Ovary (tissue), 10 donors: ENCODE measurements at places on chromosomes 7 and 10.

DNA sequence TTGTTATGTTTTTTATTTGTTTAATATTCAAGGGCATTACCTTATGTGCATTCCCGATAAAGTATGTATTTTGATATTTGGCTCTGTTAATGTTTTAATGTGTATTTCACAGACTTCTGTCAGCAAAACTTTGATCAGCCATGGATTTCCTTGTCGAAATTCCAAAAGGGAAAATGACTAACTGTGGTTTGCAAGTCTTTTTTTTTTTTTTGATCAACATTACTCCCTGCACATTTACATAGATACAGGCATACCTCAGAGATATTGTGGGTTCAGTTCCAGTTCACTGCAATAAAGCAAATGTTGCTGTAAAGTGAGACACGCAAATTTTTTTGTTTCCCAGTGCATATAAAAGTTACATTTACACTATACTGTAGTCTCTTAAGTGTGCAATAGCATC, 351.9 kb downstream of the CXCL12 start:
- no peak for DNase-seq

- no peak for DNase-seq
Measured at GRCh38 chr10:110348336-110348735, 43.6 kb upstream of the SMNDC1 start.

DNA sequence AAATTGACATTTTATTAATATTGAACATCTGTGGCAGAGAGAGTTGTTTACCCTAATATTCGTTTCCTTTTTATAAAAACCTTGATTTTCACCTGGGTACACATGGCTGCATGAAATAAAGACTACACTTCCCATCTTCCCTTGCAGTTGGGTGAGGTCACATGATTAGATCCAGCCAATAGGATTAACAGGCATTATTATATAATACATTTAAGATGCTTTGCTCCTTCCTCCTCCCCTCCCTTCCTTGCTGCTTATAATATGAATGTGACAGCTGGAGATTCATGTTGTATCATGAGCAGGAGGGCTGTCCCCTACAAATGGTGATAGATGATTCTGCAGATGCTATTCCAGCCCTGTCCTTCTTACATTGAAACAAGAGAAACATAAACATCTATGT, 146.6 kb downstream of the SH2D4B start:
- DNase-seq: no peak

- DNase-seq: no peak
Measured at GRCh38 chr7:29398011-29398410, 165.6 kb upstream of the PRR15 start.

- no peak for DNase-seq
Measured at GRCh38 chr7:73515178-73515577, 6.9 kb downstream of the BAZ1B start.

DNA sequence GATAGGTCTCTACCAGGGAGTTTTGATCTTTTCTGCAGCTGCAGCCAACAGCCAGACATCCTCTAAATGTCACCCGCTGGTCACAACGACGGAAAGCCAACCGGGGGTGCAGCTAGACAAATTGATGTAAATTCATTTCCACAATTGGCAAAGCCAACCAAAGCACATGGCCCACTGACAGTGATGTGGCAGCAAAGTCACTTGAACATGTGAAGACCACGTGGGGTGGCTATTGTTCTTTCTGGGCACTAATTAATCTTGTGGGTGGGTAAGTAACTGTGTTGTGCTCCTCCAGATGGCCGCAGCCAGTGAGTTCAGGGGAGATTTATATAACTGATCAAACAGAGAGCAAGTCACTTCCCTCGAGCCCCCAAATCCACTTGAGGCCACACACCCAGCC, 354.1 kb downstream of the ANKRD30A start:
- no peak for DNase-seq

DNA sequence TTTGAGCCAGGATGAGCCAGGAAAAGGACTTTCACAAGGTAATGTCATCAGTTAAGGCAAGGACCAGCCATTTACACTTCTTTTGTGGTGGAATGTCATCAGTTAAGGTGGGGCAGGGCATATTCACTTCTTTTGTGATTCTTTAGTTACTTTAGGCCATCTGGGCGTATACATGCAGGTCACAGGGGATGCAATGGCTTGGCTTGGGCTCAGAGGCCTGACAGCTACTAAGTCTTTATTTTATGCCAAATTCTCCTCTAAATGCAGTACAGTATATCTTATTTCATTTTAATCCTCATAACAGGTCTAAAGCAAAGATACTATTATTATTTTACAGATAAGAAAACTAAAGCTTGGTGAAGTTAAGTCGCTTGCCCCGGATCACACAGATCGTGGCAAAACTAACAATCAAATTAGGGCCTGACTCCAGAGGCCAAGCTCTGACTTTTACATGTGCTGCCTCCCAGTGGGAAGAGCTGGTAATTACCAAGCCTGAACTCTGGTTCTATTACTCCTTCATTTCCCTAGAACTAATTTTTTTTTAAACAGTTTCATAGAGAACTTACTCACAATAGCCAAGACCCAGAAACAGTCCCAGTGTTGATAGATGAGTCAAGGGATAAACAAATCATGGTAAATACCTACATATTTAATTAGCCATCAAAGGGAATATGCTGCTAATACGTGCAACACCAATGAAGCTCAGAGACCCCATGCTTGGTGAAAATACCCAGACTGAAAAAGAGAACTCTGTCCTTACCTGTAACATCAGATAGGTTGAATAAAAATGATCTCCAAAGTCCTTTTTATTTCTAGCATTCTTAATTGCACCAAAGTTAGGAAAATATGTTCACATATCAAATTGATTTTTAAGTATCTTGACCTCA, 35.4 kb downstream of the C7orf25 start:
- peak; percentile 49 for DNase-seq

GRCh38 chr10:103847909-103848468, 7.4 kb downstream of the SH3PXD2A start:
- DNase-seq: peak; percentile 7

- DNase-seq: no peak
Measured at GRCh38 chr10:123149568-123150270, 1.8 kb downstream of the HMX2 start.

GRCh38 chr10:33117816-33118215, 159.8 kb upstream of the ITGB1 start:
- no peak for DNase-seq

GRCh38 chr7:144834641-144835144, 1.2 kb downstream of the TPK1 start:
- no peak for DNase-seq

- no peak for DNase-seq
Measured at GRCh38 chr10:7417103-7417623, 6.3 kb upstream of the SFMBT2 start.

DNA sequence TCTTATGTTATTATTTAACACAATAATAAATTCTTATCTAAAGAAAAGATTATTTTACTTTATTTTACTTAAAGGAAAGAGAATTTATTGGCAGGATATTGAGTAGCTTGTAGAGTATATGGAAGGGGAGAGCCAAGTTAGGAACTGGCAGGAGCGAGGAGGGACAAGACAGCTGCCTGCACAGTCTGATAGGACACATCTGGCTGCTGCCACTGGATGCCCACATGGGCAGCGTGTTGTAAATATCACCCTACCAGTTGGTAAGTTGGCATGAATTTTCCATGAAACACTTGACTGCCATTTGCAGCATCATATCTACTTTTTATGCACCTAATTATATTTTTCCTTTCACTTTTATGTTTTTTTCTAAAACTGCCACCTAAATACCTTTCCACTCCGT, 19.6 kb downstream of the SRI start:
- no peak for DNase-seq

DNA sequence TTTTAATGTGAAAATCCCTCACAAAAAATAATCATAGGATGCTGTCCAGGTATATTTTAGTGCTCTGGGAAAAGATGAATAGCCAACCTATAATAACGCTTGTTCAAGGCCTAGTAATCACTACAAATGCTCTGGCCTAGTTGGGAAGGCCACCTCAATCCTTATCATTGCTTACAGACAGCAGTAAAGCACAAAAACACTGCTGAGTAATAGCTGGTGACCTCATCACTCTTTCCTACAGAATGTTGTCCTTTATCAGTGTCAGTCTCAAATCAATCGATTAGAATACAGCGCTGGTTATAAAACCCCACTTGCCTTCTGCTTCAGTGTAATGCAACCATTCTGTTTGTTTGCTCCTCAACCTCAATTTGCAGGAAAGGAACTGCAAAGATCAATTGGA, 72.6 kb upstream of the STEAP1 start:
- no peak for DNase-seq

- DNase-seq: peak; percentile 25
Measured at GRCh38 chr7:14691597-14692203, 210.9 kb downstream of the DGKB start.

DNA sequence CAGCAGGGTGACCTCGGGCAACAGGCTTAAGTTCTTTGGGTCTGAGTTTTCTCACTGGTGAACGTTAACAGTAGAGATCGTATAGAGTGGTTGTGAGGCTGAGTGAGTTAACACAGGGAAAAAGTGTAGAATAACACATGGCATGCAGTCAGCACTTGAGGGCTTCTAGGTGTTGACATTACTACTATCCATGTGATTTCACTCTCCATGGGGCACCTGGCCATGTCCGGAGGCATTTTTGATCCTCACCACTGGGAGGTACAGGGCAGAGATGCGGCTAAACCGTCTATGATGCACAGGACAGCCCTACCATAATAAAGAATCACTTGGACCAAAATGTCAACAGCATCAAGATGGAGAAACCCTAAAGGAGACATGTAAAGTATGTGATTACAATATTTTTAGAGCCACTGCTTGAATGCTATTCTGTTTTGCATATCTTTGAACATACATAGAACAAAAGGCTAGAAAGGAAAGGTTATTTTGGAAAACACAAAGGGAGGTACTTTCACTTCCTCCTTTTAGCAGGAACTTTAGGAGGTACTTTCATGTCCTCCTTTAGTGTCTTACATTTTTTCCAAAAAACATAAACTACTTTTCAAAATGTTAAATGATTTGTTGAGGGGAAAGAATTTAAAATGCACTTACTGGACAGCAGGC, 44.3 kb downstream of the NOD1 start:
- DNase-seq: peak; percentile 4

DNA sequence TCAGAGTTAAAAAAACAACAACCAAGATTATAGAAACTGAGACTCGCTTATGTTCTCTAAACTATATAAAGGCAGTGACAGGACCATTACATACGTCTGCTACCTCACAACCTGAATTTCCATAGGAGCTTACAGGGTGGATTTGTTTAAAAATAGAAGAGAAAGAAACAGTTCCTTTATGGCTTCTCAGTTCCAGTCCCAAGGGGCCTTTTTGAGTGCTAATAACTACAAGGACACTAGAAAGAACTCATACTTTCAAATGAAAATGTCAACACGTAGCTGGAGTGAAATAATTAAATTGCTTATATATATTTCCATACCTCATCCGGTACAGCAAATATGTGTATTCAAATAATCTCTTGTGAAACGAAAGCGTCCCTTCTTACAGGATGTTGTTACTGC, 19.7 kb downstream of the TSPAN12 start:
- no peak for DNase-seq

DNA sequence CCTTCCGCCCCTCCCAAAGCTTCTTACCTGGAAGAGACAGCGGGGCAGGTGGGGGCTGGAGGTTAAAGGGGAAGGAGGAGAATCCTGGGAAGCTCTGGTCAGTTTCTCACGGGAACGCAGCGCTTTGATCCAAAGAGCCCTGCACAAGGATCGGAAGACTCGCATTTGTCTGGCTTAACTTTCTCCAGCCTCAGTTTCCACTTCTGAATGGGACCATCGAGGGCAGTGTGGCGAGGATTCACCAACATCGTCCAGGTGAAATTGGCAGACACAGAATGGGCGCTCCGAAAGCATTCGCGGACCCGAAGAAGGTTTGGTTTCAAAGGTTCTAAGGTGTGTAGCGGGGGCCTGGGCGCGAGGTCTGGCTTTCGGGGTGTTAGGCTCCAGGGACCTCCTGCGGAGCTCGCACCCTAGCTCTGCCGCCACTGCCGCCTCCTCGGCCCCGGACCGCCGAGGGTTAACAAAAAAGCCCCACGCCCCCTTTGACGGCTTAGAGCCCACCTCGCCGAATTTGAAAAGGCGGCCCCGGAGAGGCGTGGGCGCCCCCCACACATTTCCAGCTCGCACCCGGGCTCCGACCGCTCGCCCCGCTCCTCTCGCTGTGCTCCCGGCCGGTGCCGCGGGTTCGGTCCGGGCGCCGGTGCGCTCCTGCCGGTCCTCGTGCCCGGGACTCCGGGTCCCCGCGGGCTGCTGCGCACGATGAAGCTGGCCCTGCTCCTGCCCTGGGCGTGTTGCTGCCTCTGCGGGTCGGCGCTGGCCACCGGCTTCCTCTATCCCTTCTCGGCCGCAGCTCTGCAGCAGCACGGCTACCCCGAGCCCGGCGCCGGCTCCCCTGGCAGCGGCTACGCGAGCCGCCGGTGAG, at the start of gene COL26A1:
Gene COL26A1 (plus strand): TSS at position 542 of the 862 bp plus-strand sequence. CDS start 158 bp downstream, at position 700.
- peak; percentile 53 for DNase-seq

GRCh38 chr7:76337147-76337546, 21.6 kb downstream of the YWHAG start:
- no peak for DNase-seq

DNA sequence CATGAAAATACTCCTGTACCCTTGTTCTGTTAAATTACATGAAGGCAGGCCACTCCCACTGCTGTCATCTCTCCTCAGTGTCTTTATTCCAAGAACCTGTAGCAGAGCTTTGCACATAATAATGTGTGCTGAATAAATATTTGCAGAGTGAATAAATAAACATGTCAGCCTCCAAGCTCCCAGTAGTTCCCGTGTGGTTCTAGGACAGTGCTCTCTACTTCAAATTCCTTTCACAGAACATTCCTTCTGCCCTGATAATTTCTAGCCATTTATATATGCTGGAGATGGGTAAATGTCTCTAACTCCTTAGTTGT, 20.3 kb upstream of the HYAL4 start:
- no peak for DNase-seq

GRCh38 chr7:129098409-129099084, 43.6 kb upstream of the TNPO3 start:
- no peak for DNase-seq

DNA sequence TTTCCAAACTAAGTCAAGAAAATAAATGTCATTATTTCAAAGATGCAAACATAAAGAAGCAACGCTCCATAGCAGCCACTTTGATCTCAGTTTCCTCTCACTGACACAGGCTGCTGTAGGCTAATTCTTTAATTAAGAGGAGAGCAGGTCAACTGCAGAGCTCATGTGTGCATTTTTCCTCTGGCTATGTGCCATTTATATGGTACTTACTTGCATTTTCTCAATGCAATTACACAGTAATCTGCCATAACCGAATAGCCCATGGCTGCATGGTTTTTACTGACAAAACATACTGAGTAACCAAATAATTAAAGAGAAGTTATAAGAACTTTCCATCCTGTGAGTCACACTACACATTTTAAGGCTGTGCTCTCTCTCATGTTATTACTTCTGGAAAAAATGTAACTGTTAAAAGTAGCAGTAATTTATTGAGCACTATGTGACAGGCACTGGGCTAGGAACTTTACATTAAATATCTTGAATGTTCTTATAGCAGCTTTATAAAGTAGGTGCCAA, 122.0 kb downstream of the ELAPOR2 start:
- no peak for DNase-seq

GRCh38 chr10:14605231-14605925, 169.3 kb downstream of the FAM107B start:
- no peak for DNase-seq
